Foreskin melanocyte (primary cell): ENCODE measurements at places on chromosomes 5 and 9.
A peak's percentile ranks its signal among the peaks of the same experiment; 100 is the strongest.

DNA sequence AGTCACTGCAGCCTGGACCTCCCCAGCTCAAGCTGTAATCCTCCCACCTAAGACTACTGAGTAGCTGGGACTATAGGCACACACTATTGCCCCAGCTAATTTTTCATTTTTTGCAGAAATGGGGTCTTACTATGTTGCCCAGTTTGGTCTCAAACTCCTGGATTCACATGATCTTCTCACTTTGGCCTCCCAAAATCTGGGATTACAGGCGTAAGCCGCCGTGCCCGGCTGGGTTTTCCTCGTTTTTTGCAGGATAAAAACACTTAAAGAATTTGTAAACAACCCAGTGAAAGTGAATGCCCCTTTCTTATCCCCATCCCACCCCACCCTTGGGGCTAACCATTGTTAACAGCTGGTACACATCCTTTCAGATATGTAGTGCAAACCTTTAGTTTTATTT, 7.7 kb downstream of the CLTB start:
- DNase-seq: no peak

DNA sequence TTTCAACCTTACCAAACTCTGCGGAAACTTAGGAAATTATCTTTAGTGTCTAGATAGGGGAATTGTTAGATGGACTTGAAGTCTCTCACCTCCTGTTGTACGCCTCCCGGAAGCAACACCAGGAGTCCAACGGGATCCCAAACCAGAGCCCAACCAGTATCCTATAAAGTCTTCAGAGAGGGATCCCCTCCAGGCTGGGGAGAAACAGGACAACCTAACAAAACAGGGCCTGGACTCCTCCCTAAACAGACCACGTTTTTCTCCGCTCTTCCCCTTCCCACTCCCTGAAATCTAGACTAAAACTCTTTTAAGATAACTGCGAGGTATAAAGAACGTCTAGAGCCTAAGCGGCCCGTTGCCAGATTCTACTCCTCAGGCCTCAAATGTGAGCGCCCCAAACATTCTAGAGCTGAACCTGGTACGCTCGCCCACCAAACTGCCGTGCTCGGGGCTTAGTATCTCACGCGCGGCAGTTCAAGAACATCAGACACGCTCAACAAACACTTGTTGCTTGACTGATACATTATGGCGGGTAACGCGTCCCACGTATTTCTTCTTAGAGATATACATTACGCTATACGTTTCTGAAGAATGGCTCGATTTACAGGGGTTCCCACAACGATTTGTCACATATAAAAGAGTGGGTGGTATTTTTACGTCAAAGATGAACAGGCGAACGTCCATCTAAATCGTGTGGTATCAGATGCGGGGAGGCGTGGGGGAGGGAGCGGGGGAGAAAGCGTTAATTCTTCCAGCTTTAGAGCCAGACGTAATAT, 663 bp upstream of the SMIM27 start:
- DNase-seq: peak; percentile 66

GRCh38 chr9:35518225-35518821, 28.4 kb downstream of the RUSC2 start:
- no peak for DNase-seq

DNA sequence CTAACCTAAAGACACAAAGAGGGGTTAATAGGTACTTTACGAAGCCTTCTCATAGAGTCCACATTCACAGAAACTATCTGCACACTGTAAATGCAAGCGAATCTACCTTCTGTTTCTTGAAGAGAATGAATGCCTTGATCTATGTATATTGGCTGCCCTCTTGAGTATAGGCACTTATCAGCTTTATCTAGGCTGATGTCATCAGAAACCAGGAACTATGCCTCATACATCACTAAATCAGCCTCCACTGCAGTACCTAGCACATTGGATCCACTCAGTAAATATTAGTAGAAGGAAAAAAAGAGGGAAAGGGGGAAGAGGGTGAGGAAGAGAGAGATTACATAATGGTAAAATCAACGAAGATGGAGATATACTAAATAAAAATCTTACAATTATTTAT, 477.1 kb downstream of the CAAP1 start:
- no peak for DNase-seq

DNA sequence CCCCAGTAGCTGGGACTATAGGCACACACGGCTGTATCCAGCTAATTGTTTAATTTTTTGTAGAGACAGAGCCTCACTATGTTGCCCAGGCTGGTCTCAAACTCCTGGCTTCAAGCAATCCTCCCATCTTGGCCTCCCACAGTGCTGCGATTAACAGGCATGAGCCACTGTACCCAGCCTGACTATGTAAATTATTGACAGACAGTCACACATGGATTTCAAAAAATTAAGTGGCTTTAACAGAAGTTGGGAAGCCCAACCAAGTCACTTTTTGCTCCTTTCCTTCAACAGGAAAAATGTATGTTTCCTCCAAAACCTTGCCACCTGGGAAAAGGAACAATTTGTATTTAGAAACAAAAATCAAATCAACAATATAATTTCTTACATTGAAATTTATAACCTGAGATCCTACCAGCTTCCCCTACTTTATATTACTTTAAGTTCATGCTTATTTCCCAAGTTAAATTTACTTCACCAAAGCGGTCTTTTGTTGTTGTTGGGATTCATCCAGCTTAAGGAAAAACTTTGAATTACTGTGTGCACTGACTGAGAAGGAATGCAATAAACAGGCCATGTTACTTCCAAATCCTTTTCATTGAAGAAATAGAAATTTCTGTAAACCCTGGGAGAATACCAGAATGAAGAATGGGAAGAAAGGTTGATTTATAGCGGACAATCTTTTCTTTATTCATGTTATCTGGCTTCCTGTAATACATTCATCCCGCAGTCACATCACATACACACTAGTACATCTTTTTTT, 8.6 kb downstream of the PCA3 start:
- no peak for DNase-seq

DNA sequence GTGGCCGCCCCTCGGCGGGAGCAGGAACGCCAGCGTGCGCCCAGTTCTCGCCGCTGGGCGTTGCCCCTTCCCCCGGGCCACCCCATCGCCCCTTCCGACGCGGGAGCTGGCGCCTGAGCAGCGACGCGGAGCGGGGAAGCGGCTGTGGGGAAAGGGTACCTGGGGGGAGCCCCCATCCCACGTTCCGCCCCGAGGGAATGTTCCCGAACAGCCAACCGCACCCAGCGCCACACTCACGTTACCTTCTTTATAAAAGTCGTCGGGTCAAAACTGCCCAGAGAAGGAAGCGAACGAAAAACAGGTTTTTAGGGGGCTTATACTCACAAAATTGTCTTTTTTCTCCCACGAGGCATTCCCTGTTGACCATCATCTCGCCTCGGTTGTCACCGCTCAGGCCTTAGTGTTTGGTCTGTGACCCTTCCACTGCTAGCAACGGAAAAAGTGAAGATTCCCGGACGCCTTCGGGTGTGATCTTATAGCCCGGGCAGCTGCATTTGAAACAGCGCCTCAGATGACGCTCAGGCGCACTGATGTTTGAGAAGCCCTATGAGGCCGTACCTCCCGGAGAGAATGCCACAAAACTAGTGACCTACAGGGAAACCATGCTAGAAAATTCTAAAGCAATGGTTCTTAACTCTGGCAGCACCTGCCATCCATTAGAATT, 475 bp upstream of the GOLM1 start:
- DNase-seq: peak; percentile 49

DNA sequence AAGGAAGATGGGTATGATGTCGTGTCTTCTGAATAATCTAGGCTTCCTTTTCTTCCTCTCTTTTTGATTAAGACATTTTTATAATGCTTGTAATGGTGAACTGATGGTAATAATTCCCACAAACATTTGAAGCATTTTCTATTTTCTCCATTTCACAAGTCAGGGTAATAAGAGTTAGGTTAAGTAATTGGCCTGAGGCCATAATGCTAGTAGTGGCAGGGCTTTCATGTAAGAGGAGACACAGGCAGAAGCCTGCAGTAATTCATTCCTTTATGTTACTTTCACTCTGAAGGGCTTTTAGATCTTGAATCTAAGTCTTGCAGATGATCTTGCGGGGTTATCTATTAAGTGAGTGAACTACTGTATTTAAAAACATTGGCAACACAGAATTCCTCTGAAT, 374.9 kb downstream of the MAT2B start:
- DNase-seq: no peak

DNA sequence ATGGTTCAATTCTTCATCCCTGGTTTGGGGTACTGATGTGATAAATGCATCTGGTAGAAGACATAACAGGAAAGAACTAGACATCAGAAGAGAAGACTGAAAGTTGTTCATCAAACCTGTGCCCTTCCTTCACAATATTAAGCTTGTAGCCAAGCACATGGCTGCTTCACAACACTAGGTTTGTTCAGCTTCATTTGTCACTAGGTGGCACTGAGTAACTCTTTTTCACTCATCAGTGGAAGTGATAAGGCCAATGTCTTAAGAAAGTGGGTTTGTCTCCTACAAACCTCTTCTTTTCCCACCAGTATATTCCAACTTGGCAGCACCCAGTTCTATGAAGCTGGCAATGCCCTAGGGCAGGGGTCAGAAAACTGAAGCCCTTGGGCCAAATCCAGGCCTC, 26.9 kb downstream of the ZNF484 start:
- no peak for DNase-seq

- no peak for DNase-seq
Measured at GRCh38 chr5:92836855-92837755, 743.9 kb downstream of the NR2F1-AS1 start.
